Esophagus muscularis mucosa (tissue), 4 donors: ENCODE measurements at places on chromosomes 1 and 21. TPM values are rescaled to one million over a fixed set of nuclear protein-coding genes. Genes with fewer than 3 reads are reported as not detected.

The ZYG11A gene
- total RNA-seq, result not detected

The KRTAP11-1 gene
- not detected for total RNA-seq

DNA sequence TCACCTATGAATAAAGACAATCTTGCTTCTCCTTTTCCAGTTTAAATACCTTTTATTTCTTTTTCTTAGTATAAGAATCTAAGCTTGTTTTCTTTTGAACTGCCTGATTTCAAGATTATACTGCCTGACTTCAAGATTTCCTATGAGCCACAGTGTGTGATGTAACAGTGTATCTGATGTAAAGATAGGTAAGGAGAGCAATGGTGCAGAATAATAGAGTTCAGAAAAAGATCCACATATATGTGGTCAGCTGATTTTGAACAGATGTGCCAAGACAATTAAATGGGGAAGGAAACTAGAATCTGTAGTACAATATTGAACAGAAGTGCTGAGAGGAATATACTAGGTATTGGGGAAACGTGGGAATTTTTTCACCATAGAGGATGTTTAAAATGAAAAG lies 21.0 kb downstream of the EXO1 start:
- H3K27me3 ChIP-seq, result no peaks in the 10 kb centered on the region
- no peak overlapping the region for H3K27ac ChIP-seq
- no peaks in the 10 kb centered on the region for H3K36me3 ChIP-seq
- H3K4me1 ChIP-seq, result no peaks in the 10 kb centered on the region
- DNase-seq, result no peak
- H3K4me3 ChIP-seq, result no peak overlapping the region

DNA sequence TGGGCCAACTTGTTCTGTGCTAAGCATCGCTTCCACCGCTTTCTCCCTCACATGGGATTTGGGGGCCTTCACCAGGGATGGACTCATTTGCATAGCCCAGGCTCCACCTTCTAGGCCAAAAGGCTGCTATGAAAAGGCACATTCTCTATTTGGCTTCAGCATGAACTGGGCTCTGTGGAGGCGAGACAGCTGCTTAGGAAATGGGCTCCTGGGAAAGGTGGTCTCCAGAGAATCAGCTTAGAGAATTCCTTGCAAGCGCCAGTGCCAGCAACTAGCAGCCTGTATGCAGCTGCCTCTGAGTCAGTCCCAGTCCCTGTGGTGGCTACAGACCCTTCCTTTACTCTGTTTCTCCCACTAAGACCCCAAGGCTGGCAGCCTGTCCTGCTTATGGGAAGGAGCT lies 214.5 kb downstream of the HIVEP3 start:
- H3K4me3 ChIP-seq, result no peak overlapping the region
- H3K36me3 ChIP-seq, result no peaks in the 10 kb centered on the region
- H3K27ac ChIP-seq, result no peak overlapping the region
- no peaks in the 10 kb centered on the region for H3K27me3 ChIP-seq
- H3K4me1 ChIP-seq, result no peaks in the 10 kb centered on the region

GRCh38 chr1:115041654-115042053 lies 12.0 kb downstream of the TSHB start:
- no peak overlapping the region for H3K4me3 ChIP-seq
- no peaks in the 10 kb centered on the region for H3K36me3 ChIP-seq
- no peak overlapping the region for H3K27ac ChIP-seq

GRCh38 chr1:213120961-213121360 lies 69.9 kb downstream of the RPS6KC1 start:
- no peaks in the 10 kb centered on the region for H3K4me1 ChIP-seq
- no peaks in the 10 kb centered on the region for H3K27me3 ChIP-seq
- H3K4me3 ChIP-seq, result no peak overlapping the region
- no peaks in the 10 kb centered on the region for H3K36me3 ChIP-seq
- no peak for DNase-seq

- no peak overlapping the region for H3K27ac ChIP-seq
- no peak overlapping the region for H3K4me3 ChIP-seq
- no peaks in the 10 kb centered on the region for H3K36me3 ChIP-seq
- H3K4me1 ChIP-seq, result peaks cover 9% of the 10 kb centered on the region
Measured at GRCh38 chr21:38847556-38847955, 41.8 kb downstream of the ETS2 start.

- H3K4me3 ChIP-seq, result peak overlapping the region; percentile 76
- H3K27me3 ChIP-seq, result no peaks in the 10 kb centered on the region
- H3K36me3 ChIP-seq, result peaks cover 5% of the 10 kb centered on the region
Measured at GRCh38 chr1:9293533-9294404, 1.1 kb downstream of the SPSB1 start.

GRCh38 chr1:201724766-201725118 lies 104.2 kb upstream of the IPO9 start:
- no peak overlapping the region for H3K4me3 ChIP-seq
- peak overlapping the region; percentile 72 for H3K27ac ChIP-seq
- H3K36me3 ChIP-seq, result no peaks in the 10 kb centered on the region
- H3K27me3 ChIP-seq, result no peaks in the 10 kb centered on the region

DNA sequence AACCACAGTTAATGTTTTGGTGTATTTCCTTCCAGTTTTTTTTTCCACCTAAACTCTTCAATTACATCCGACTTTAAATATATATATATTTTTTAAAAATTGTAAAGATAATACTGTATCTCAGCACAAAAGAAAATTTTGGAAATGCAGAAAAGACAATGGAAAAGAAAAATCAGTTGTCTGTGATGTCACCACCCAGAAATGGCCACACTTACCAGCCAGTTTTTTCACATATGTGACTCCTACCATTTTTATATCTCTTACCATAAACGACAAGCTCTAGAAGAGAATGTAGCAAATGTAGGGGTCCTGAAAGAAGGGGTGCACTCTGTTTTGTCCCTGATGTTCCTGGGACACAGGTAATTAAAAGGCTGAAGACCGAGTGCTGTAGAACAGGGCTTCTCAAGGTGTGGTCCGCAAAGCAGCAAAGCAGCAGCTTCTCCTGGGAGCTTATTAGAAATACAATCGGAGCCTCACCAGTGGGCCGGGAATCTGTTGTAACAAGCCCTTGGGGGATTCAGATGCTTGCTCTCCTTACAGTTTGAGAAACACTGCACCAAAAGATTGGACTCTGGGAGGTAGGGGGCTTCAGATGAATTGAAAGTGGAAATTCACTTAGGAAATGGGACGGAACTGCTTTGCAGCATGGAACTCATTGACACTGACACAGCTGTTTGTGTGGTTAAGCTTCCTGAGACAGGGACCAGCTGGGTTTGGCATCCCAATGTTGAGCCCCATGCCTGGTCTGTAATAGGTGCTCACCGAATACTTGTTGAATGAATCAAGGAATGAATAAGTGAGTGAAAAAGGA lies 44.1 kb downstream of the ALPL start:
- H3K27ac ChIP-seq, result no peak overlapping the region
- no peak overlapping the region for H3K4me3 ChIP-seq
- H3K27me3 ChIP-seq, result no peaks in the 10 kb centered on the region
- H3K36me3 ChIP-seq, result no peaks in the 10 kb centered on the region
- DNase-seq, result no peak

DNA sequence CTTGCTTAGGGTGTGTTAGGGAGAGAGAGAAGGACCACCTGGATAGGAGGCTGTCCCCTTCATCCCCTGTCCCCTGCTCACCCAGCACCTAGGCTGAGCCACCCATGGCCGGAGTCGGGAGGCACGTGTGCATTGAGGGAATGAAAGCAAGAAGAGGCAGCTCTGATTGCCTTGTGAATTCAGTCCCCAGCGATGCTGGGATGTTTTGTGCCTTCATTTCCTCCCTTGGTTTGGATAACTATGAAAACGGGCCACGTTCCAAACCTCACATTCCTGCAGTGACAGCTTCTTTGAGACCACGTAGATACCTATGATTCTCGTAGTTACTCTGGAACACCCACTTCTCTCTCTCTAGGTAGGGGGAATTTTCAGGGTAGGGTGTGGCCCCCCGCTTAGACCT lies 67.1 kb downstream of the MAN1C1 start:
- H3K36me3 ChIP-seq, result no peaks in the 10 kb centered on the region
- H3K27ac ChIP-seq, result no peak overlapping the region
- H3K27me3 ChIP-seq, result no peaks in the 10 kb centered on the region
- no peak overlapping the region for H3K4me3 ChIP-seq

DNA sequence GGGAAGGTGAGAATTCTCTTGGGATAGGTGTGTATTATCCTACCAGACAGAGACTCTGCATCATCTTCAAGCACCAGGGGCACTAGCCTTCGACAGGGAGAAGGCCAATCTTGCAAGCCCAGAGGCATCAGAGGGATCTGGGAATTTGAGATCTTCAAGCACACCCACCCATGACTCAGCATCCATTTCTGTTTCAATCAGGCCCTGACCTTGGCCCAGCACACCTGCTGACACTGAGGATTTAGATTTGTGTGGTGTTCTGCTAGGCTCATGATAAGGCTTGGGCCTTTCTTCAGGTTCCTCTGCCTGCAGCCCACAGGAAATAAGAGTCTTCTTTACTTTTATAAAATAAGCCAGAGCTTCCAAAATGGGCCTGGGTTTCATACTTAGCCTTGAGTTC lies 6.6 kb upstream of the PCP4 start:
- no peak overlapping the region for H3K4me3 ChIP-seq
- H3K36me3 ChIP-seq, result no peaks in the 10 kb centered on the region
- H3K27ac ChIP-seq, result no peak overlapping the region
- H3K27me3 ChIP-seq, result no peaks in the 10 kb centered on the region
- H3K4me1 ChIP-seq, result peaks cover 2% of the 10 kb centered on the region

- H3K4me3 ChIP-seq, result no peak overlapping the region
- H3K27ac ChIP-seq, result no peak overlapping the region
- no peaks in the 10 kb centered on the region for H3K27me3 ChIP-seq
- no peaks in the 10 kb centered on the region for H3K36me3 ChIP-seq
Measured at GRCh38 chr1:203144661-203145060, 17.1 kb downstream of the ADORA1 start.

DNA sequence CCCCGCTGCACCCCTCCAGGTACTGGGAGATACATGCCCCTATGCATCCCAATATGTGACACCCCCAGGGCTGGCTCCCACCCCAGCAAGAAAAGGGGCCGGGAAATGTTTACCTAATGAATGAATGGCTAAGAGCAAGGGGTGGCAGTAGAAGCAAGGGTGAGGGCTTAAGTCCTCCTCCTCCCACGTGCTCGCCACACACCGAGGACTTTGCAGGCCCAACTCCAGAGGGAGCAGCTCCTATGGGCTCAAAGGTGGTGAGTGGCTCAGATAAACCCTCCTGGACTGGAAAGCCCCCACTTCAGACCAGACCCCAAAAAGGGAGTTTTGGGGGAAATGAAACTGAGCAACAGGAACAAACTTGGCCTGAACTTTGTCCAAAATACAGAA lies 11.4 kb downstream of the SLC45A3 start:
- H3K27ac ChIP-seq, result no peak overlapping the region
- no peaks in the 10 kb centered on the region for H3K36me3 ChIP-seq
- peaks cover 13% of the 10 kb centered on the region for H3K4me1 ChIP-seq
- DNase-seq, result no peak
- H3K27me3 ChIP-seq, result no peaks in the 10 kb centered on the region

DNA sequence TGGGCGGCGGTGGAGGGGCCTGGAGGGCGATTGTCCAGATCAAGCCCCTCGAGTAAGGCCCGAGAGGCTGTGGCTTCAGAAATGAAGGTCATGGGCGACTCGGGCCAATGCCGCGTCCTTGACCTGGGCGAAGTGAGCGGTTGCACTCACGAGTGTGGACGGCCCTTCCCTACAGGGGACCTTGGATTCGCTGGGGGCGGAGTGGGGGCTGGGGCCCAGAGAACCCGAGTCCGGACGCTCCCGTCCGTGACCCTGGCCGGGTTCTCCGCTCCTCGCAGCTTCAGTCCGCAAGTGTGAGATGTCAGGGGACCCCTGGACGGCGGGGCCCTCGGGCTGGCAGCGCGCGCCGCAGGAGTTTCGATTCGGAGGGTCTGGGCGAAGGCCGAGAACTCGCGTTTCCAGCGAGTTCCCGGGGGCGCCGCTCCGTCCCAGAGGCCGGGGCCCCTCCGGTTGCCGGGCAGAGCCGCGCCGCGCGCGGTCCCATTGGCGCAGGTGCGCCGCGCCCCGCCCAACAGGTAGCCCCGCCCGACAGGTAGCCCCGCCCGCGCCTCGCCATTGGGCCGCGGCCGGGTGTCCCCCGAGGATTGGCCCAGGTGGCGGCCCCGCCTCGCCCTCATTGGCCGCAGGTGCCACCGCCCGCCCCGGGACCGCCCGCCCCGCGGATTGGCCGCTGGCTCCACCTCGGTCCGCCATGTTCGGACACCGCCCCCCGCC lies at the start of gene PRKCZ:
TSS of gene PRKCZ (plus strand) at position 694 of the 714 bp plus-strand sequence. CDS start 220 bp downstream, outside the sequence.
- H3K36me3 ChIP-seq, result no peaks in the 10 kb centered on the region
- no peaks in the 10 kb centered on the region for H3K27me3 ChIP-seq
- H3K4me1 ChIP-seq, result peaks cover 40% of the 10 kb centered on the region
- DNase-seq, result no peak

DNA sequence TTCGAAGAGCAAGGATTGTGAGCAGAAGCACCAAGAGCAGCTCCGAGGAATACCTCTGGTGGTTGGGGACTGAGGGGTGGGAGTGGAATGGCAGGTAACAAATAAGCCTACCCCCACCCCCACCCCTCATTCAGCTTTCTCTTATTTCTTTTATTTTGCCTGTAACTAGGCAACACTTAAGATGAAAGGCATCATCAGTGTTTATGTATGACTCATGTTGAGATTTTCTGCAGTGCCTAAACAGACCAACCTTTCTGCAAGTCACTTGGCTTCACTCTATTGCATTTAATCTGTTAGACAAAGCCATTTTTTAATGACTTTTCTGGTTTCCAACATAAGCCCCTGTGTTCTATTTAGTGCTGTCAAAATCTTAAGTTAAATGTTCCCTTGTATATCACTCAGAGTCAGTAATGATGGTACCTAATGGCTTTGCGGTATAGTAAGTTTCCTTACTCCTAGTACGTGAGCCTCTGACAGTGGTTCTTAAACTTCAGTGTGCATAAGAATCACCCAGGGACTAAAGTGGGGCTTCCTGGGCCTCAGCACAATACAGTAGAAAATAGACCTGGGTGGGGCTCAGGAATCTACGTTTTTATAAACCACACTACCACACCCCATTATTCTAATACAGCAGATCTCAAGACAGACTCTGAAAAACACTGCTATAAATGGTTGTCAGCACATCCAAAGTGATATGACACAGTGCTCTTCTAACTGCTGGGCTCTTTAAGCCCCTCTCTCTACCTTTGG lies 19.9 kb downstream of the CASQ2 start:
- DNase-seq, result no peak
- peaks cover 51% of the 10 kb centered on the region for H3K4me1 ChIP-seq
- no peak overlapping the region for H3K4me3 ChIP-seq
- H3K27ac ChIP-seq, result peak overlapping the region; percentile 63

DNA sequence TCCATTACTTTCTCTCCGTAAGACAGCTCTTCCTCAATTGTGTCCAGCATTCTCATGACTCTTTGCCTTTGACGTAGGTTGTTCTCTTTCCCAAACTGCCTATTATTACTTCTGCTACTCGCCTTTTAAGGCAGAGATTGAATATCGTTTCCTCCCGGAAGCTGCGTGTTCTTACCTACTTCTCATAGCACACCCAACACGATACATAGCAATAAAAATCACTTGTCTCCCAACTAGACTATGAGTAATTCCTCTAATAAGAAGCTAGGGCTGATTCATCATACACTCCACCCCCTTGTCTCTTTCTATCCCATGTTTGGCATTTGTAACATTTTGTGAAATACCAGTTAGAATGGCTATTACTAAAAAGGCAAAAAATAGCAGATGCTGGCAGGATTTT lies 55.8 kb upstream of the SGIP1 start:
- H3K36me3 ChIP-seq, result no peaks in the 10 kb centered on the region
- H3K4me3 ChIP-seq, result no peak overlapping the region
- no peaks in the 10 kb centered on the region for H3K4me1 ChIP-seq
- H3K27ac ChIP-seq, result no peak overlapping the region
